ENCODE measurements at places on chromosomes 7 and 10.

DNA sequence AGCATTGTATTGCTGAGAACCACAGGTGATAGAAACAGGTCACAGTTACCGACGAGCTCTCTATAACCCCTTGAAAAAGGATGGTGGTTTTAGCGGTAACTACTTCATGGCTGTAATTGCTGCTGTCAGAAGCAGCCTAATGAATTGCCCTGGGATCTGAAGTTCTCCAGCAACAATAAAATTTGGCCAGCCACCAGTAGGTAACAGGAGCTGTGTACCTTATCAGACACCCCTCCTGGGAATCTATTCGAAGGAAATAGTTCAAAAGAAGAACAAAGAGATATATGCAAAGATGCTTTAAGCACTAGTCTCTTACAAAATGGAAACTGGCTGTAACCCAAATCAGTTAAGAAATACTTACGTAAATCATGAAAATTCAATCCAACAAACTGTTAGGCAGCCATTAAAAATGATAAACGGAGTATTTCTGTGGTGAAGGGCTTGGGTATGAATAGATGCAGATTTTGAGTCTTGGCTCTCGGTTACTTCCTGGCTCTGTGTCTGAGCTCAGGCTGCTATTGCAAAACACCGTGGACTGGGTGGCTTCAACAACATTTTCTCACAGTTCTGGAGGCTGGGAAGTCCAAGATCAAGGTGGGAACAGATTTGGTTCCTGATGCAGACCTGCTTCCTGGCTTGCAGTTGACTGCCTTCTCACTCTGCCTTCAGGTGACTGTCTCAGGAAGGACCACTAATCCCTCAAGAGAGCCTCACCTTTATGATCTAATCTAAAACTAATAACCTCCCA lies 1.6 kb downstream of the MSRB2 start:
- peak overlapping the region; percentile 89 for H3K4me3 ChIP-seq
- no peak overlapping the region for H3K27ac ChIP-seq
- DNase-seq, result no peak
- peaks cover 27% of the 10 kb centered on the region for H3K4me1 ChIP-seq

DNA sequence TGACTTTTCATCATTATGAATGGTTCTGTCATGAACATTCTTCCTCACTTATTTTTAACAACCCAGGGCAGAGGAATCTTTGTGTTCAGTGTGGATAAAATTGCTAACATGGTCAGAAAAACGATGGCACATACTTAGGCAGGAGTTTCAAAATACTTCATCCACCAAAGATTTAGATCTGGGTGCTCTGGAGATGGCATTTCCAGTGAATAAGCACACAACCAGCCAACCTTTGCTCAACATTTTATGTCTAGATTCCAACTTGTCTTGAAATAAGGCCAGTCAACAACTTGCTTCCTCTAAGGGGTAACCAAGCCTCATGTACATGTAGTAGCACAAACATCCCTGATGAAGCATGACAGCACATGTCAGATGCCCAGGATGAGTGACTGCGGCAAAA lies 33.4 kb upstream of the ADRB1 start:
- no peak overlapping the region for H3K4me3 ChIP-seq
- H3K27ac ChIP-seq, result no peak overlapping the region
- DNase-seq, result no peak
- peaks cover 34% of the 10 kb centered on the region for H3K27me3 ChIP-seq

GRCh38 chr10:9311702-9312499 lies 1257.4 kb downstream of the GATA3 start:
- no peaks in the 10 kb centered on the region for H3K4me1 ChIP-seq
- peaks cover 35% of the 10 kb centered on the region for H3K27me3 ChIP-seq
- no peaks in the 10 kb centered on the region for H3K36me3 ChIP-seq
- no peak overlapping the region for H3K27ac ChIP-seq
- H3K4me3 ChIP-seq, result no peak overlapping the region
- DNase-seq, result no peak

- H3K4me3 ChIP-seq, result peak within 1 kb of the TSS; percentile 91
- H3K27me3 ChIP-seq, result no peaks in the 10 kb centered on the region
- peaks cover 44% of the 10 kb centered on the region for H3K36me3 ChIP-seq
Observed at GRCh38 chr7:50304129-50304910, at the start of gene IKZF1. Gene IKZF1 (plus strand): TSS chr7:50304716. CDS start chr7:50319062, 14,346 bp downstream.

- peaks cover 36% of the 10 kb centered on the region for H3K4me1 ChIP-seq
- H3K27ac ChIP-seq, result peak within 1 kb of the TSS; percentile 99
- DNase-seq, result peak; percentile 79
- H3K4me3 ChIP-seq, result peak within 1 kb of the TSS; percentile 90
- no peaks in the 10 kb centered on the region for H3K27me3 ChIP-seq
- H3K36me3 ChIP-seq, result peaks cover 4% of the 10 kb centered on the region
Observed at GRCh38 chr10:133276435-133277201, at the start of gene ADAM8. Gene ADAM8 (minus strand): TSS chr10:133276868. CDS start chr10:133276817, 51 bp downstream.

DNA sequence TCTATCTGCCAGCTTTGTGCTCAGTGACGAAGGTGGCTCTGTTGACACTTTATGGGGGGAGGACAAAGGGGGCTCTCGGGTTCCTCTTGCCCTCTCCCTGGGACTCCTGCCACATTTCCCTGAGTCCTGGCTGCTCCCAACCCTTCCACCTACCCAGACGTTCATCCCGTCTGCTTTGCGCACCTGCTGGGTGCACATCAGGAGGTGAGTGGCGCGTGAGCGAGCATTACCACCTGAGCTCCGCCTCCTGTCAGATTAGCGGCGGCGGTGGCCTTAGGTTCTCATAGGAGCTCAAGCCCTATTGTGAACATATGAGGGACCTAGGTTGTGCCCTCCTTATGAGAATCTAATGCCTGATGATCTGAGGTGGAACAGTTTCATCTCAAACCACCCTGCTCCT lies 137.2 kb downstream of the DYNC2I1 start:
- H3K4me1 ChIP-seq, result no peaks in the 10 kb centered on the region
- H3K36me3 ChIP-seq, result no peaks in the 10 kb centered on the region
- DNase-seq, result no peak
- H3K27me3 ChIP-seq, result peaks cover 42% of the 10 kb centered on the region
- H3K27ac ChIP-seq, result no peak overlapping the region

DNA sequence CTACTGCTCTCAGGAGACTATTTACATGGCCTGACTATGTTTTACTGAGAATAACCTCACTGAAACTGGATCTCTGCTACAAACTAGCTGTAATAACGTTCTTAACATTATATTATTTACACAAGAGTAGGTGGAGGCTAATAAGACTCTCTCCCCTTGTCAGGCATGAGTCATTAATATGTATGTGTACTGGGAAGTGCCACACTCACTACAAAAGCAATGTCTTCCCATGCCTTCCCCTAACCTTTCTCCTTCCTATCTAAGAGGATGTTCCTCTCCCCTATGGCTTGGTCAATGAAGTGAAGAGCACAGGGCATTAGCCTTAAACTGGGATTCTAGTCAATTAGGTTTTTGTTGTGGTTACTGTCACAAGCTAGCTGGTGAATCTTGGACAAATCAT lies 147.9 kb downstream of the DGKB start:
- H3K27me3 ChIP-seq, result no peaks in the 10 kb centered on the region
- no peaks in the 10 kb centered on the region for H3K4me1 ChIP-seq
- no peak overlapping the region for H3K27ac ChIP-seq
- H3K36me3 ChIP-seq, result no peaks in the 10 kb centered on the region
- DNase-seq, result no peak
